ENCODE measurements at places on chromosomes 16 and 17.
A peak's percentile ranks its signal among the peaks of the same experiment; 100 is the strongest.

GRCh38 chr16:86517652-86518258 is 7.4 kb downstream of the FOXF1 start:
- peak; percentile 30 for DNase-seq

DNA sequence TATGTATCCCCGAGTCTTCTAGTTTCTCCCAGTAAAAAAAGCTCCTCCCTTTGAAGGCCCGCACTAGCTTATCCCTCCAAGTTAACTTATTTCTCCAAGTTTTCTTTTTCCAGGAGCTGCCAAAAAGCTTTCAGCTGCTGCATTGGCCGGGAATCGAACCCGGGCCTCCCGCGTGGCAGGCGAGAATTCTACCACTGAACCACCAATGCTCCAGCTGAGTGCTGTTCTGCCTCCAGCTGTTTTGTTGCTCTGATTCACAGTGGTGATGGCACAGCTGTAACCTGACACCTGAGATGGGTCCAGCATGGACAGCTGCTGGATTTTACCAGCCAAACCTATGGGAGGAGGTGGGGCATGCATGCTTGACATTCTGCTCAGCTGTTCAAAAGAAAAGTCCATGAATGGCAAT is 22.1 kb downstream of the VAC14 start:
- DNase-seq: peak; percentile 73

- no peak for DNase-seq
Measured at GRCh38 chr17:35790841-35791240, 4.6 kb downstream of the MMP28 start.

GRCh38 chr17:34675605-34676004 is 96.2 kb downstream of the TMEM132E start:
- no peak for DNase-seq

- no peak for DNase-seq
Measured at GRCh38 chr16:20995711-20996110, 95.1 kb downstream of the LYRM1 start.

- DNase-seq: peak; percentile 72
Measured at GRCh38 chr16:8621572-8622314, at the start of gene METTL22. TSS of gene METTL22 (plus strand) at chr16:8621698. CDS start at chr16:8625666, 3,968 bp downstream.

- DNase-seq: no peak
Measured at GRCh38 chr16:4760221-4760910, 6.6 kb downstream of the ZNF500 start.

DNA sequence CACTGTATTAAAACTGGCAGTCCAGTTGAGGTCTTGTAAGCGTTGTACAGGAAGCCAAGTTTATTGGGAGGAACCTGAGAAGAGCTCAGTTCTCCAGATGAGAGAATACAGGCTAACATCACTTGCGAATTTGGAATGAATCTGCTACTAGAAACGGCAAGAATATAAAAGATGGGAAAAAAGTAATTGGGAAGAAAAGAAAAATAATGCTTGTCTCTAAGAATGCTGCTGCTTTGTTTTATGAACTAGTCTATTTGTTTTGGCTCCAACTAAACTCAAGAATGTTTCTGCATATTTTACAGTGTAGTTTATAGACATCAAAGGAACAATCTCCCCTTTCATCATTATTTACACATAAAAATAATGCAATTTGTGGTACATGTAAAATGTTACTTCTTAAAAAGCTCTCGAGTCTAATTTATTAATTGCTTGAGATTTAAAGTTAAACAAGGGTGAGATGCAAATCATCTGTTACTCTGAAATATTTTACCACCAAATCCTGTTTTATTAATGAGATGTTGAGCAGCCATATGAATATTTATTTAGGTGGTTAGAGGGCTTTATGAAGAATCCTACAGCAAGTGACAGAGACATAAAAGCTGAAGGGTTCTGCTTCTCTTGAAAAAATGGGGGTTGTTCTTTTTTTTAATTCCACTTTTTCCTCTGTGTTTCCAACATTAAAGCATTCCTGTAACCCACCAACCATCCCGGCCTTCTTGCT is 162.1 kb upstream of the AXIN2 start:
- DNase-seq: no peak

DNA sequence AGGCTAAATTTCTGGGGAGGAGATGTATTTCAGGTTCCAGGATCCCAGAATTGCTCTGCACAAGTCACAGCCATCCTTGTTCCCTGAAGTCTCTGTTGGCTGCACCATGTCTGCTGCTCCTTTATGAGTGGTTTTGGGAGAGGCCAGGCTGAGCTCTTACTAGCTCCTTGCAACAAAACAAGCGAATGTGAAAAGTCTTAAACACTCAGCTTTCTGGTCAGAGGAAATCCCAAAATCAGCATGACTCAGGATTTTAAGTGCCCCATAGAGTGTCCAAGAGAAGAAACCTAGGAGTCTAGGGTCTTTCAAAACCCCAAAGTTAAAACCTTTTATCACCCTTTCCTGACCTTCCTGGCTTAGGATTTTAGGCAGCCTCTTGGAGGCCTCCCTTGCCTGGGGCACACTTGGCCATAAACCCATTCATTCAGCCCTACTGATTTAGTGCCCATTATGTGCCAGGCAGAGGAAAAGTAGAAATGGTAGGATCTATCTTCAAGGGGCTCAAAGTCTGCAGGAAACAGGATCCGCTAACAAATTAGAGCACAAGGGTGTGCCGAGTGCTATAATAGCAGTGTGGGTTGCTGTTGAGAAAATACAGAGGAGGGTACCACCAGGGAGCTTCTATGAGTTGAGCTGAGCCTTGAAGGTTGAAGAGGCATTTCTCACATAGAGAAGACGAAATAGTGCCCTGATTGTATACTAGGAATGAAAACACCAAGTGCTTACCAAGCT is 36.9 kb downstream of the SOST start:
- DNase-seq: no peak

DNA sequence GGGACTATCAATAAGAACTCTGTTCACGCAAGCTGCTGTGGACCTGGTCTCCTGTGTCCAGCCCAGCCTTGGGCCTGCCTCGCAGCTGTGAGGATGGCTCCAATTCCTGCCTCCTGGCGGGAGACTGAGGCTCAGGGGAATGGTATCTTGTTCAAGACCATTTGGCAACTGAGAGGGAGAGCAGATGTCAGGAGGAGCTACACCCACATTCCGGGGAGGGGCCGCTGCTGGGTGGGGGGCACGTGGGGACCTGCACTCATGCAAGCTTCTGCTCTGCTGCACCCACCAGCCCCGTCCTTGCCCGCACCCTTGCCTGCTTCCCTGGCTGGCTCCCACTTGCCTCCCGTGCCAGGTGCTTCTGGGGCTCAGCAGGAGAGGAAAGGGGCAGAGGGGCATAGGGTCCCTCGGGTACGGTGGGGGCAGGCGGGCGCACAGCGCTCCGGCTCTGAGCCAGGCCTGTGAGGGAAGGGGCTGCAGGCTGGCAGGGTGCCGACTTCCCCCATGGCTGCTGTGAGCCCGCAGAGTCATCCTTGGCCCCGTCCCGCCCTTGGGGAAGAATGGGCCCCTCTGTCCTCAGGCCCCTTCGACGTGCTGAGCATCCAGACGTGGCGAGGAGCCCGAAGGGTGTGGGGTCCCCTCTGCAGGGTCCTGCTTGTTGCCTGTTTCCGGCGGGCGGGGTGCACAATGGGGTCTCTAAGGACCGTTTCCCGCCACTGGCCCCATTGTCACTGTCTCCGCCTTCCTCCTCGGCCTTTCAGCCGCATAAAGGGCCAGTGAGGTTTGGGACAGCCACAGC is 2.7 kb downstream of the METRN start:
- DNase-seq: no peak

GRCh38 chr16:89602273-89602951 is 11.0 kb upstream of the DPEP1 start:
- peak; percentile 87 for DNase-seq

DNA sequence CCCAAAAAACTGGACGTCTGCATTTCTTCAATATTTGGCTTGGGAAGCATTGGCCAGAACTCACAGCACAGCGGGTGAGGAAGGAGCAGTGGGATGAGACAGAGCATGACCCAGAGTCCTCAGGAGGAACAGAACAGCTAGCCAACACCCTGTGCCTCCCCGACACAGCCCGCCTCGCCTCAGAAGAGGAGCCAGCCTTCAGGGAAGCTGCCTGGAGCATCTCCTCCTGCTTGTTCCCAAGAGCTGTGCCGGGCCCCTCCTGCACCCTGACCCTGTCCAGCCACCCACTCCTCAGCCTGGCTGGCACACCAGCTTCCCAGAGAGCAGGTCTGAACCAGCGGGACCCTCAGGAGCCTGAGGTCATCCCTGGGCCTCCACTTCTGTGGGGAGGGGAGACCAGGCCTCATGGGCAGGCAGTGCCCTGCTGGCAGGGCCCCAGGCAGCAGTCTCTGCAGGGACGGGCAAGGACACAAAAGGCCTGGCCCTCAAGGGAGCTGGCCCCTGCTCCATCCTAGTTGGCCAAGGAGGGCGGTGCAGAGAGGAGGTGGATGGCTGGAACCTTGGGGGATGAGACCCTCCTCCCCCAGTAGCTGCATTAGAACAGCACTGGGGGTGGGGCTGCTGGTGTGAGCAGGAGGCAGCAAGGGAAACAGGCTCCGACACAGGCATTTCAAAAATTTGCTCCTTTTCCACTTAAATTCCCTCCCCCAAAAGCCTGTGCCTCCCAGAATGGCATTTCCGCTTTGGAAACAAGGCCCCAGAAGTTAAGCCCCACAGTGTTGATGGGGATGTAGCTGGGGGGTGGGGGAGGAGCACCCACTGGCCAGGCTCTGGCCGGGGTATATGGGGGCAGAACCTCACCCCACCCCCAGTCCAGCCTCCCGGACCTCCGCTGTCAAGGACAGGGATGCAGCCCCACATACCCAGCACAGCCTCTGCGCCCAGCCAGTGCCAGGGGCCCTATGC is 1.8 kb upstream of the BCAR1 start:
- DNase-seq: no peak

DNA sequence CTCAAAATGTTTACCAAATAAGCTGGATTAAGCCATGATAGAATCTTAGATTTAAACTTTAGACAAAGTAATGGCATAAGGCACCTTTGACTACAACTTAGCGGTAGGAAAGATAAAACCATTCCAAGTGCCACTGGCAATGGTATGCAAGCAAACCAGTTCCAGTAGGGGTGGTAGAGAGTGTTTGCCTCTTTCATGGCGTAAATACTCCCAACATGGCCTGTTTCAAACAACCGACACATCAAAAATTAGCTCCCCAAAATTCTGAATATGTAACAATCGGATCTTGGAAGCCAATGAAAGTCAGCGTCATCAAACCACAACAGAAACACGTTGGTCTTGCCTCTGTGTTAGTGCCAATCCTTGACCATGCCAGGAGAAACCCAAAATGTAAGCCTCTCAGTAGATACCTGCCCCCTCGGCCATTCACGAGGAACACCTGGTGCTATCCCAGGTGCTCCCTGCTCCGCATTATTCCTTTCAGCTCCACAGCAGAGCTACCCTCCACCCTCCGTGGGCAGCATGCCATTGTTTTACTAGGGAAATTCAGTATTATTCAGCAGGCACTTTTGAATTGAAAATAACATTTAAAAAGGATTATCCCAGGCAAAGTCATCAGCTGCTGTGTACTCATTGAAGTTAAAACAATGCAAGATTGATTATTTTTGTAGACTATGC is 307.8 kb upstream of the CDH11 start:
- DNase-seq: no peak

GRCh38 chr17:68491381-68492231 is 20.6 kb upstream of the PRKAR1A start:
- DNase-seq: no peak

GRCh38 chr17:28622186-28622585 is 8.2 kb upstream of the RSKR start:
- DNase-seq: no peak

GRCh38 chr17:57114085-57114673 is 29.1 kb downstream of the AKAP1 start:
- peak; percentile 34 for DNase-seq

DNA sequence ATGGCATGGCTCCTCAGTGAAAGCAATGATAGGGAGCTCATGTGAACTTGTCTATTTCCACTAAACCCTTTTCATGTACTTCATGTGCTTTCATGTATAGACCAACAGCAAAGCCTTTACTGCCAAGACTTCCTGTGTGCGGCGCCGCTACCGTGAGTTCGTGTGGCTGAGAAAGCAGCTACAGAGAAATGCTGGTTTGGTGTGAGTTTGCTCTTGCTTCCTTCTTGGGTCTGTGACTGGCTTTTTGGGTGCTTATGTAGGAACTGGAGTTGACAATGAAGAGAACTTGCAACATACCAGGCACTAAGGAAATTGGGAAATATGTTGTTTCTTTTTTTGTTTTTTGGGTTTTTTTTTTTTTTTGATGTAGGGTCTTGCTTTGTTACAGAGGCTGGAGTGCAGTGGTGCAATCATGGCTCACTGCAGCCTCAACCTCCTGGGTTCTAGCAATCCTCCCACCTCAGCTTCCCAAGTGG is 5.7 kb downstream of the SNX11 start:
- DNase-seq: no peak

- DNase-seq: no peak
Measured at GRCh38 chr16:57955572-57956188, 15.2 kb downstream of the CNGB1 start.

- no peak for DNase-seq
Measured at GRCh38 chr17:31609331-31609730, 217.9 kb downstream of the RAB11FIP4 start.

GRCh38 chr16:86379505-86379846 is 130.9 kb upstream of the FOXF1 start:
- no peak for DNase-seq

GRCh38 chr16:17233318-17234002 is 237.3 kb downstream of the XYLT1 start:
- DNase-seq: no peak

- no peak for DNase-seq
Measured at GRCh38 chr17:72977771-72978417, 114.6 kb downstream of the SLC39A11 start.

- DNase-seq: no peak
Measured at GRCh38 chr17:39753514-39754160, 15.9 kb downstream of the GRB7 start.

Measured in dermis microvascular lymphatic vessel endothelial cell (primary cell).